ENCODE measurements at places on chromosomes 6 and 20. TPM values are rescaled to one million over a fixed set of nuclear protein-coding genes. Genes with fewer than 3 reads are reported as not detected.
A peak's percentile ranks its signal among the peaks of the same experiment; 100 is the strongest.

DNA sequence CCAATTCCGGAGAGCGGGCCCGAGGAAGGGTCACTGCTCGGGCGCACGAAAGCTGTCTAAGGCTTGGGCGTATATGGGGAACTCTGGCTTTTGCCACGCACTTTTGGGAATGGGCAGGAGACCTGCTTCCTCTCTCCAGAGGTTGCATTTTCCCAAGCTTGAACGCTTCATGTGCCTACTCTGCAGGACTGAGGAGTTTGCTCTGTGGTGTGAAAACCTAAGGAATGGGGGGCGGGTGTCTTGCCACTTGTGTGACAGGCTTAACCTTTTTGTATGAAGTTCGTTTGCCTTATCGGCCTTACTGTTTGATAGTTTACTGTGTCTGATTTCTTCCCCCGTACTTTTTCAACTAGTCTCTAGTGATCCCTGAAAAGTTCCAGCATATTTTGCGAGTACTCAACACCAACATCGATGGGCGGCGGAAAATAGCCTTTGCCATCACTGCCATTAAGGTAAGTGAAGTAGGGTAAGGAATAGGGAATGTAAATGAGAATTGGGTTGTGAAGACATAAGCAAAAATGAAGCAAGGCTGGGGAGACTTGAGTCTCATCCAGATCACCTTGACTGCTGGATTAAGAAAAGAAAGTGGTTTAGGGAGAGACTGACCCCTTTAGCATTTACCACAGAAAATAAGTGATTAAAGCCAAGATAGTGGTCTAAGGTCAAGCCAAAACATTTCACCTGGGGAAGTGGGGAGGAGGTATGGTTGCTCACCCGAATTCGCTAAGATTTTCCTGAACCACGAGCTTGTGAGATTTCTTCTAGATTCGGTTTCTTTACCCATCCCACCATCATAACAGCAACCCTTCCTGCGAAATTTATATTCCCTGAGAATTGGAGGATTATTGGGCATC lies 627 bp downstream of the RPS18 start:
- DNase-seq = peak; percentile 46

GRCh38 chr6:110738899-110739365 lies 76.3 kb downstream of the CDK19 start:
- no peak for DNase-seq

- DNase-seq = no peak
Measured at GRCh38 chr6:37575221-37575620, 75.5 kb upstream of the CCDC167 start.

GRCh38 chr6:25477006-25477590 lies 174.9 kb upstream of the SCGN start:
- DNase-seq = no peak

- no peak for DNase-seq
Measured at GRCh38 chr6:96276305-96276704, 245.3 kb upstream of the UFL1 start.

GRCh38 chr20:37392441-37393195 lies 46.7 kb downstream of the SRC start:
- peak; percentile 48 for DNase-seq

GRCh38 chr20:32327087-32327681 lies 30.9 kb upstream of the ASXL1 start:
- peak; percentile 50 for DNase-seq

DNA sequence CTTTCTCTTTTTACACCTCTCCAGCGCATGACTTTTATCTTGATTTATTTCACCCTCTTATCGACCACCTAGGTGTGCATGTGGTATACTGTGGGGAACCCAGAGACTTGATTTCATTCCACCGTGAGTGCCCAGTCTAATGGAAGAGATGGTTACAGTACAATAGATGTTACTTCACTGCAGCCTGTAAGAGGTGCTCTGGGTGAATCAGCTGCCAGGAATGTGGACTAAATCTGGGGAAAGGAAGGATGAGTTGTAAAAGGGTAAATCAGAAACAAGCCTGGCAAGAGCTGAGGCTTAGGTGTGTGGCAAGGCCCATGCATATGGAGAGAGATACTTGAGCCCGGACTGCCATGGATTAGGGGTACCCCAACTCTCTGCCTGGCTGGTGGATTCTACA lies 7.4 kb downstream of the STK35 start:
- peak; percentile 29 for DNase-seq

- DNase-seq = no peak
Measured at GRCh38 chr6:166687879-166688205, 60.8 kb upstream of the RPS6KA2 start.

- no peak for DNase-seq
Measured at GRCh38 chr6:163148451-163149278, 265.9 kb upstream of the QKI start.

- peak; percentile 42 for DNase-seq
Measured at GRCh38 chr20:36579996-36580545, 6.7 kb downstream of the TGIF2 start.

DNA sequence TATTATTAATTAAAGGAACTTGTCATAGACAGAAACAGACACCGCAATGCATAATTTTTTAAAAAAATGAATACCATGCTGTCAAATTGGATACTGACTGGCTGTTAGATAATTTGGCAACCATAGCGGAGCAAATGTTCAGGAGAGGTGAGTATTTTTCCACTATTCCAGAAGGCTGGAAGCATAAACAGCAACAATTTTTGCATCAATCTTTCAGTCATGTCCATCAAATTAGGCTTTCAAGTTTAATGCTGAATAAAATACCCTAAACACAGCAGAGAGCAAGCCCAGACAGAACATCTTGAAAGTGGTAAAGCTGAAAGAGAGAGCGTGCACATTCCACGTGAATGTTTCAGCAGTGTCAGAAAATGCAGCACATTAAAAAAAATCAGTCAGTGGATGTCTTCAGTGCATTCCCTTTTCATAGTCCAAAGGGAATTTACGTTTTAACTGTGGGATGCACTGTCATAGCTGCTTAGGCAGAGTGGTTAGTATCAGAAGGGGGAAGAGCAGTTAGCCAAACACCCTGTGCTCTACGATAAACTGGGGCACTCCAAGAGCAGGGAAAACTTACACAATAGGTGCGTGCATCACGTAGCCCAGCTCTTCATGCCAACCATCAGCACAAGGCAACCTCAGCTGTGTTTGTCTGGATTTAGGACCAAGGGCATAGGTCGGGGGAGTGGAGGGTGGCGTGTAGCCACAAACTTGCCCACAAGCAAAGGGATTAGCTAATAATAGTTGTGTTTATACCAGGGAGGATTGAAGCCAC lies 116.2 kb upstream of the STMND1 start:
- peak; percentile 5 for DNase-seq

DNA sequence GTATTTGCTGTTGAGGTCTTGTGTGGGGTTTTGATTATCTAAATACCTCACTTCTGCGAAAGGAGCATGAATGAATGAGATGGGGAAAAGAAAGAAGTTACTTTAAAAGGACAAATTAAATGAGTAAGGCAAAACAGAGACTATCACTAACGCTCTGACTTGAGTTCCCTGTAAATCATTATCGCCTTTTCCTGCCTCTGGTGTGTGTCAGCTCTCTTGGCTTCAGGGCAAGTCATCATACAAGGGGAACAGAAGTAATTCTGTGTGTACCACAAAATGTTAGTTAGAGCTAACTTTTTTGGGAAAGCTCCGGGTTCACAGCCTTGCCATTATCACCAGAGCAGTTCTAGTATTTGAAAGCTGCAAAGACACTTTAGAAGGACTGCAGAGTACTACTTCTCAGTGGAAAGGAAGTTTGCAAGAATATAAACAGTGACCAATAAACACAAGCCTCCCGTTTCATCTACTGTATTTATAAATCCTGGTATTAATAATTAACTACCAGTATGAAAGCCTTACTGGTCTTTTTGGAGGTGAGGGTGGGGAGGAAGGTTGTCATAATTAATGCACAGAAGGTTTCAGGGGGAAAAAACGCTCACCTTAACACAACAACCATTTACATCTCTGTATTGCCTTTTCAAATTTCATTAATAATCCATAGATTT lies 1.2 kb downstream of the DZANK1 start:
- no peak for DNase-seq

GRCh38 chr6:39309942-39310531 lies 4.2 kb downstream of the KCNK17 start:
- peak; percentile 81 for DNase-seq

GRCh38 chr6:149389509-149390297 lies 10.4 kb upstream of the SUMO4 start:
- DNase-seq = no peak

DNA sequence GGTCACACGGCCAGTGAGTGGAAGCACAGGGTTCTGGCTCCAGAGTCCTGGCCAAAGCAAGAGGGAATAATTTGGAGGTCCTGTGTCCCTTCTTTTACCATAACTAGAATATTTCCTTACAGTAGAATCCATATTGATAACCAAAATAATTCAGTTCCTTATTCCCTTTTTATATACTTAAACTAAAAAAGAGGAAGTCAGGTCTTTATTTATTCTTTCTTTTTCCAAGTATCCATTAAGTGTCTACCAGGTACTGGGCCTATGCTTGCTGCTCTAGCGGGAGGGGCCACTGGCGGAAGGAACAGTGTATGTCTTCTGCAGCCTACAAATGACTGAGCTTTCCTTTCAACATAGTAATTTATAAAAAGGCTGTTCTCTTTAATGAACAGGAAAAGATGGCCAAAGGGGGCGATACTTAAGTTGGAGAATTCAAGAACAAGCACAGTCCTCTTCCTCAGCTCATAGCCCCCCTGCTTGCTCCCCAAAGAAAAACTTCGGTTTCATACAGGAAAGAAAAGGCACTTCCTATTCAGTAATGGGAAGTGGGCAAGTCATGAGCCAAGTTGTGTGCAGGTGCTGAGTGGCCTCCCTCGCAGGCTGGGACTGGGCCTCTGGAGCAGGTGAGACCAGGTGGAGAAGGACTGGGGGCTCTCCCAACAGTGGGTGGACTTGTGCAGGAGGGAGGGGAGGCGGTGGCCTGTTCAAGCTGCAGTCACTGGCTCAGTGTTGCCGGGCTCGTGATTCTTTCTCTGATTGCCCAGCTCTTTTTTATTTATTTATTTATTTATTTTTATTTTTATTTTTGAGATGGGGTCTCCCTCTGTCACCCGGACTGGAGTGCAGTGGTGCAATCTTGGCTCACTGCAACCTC lies 110.9 kb downstream of the ARMC2 start:
- no peak for DNase-seq

DNA sequence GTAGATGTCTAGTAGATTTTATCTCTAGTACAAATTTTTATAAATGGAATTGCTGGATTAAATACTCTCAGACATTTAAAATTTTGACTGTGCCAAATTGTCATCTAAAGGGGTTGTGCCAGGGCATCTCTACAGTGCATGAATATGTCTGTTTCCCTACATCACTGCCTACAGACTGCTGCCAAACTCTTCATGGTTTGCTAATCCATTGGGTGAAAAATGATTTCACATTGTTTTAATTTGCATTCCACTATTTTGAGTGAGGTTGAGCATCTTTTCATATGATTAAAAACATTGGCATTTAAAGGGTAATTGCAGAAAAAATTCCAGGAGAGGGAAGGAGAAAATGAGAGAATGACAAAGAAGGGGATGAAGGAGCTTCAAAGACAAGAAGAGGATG lies 267.7 kb upstream of the RNF24 start:
- no peak for DNase-seq

DNA sequence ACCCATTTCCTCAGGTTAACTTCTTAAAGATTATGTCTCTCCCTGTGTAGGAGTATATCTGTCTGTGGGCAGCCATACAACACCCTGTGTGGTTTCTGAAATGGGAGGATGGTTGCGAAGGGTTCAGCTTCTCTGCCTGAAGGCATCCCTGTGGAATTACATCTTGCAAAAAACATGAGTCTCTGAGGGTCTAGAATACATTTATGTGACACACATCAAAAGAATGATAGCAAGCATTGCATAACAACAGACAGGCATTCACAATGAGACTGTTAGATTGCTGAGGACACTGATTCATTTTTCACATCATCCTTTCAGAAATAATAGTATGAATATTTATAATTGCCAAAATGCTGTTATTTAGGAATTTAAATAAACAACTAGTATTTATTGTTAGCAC lies 670.9 kb downstream of the HTR1B start:
- no peak for DNase-seq

- DNase-seq = no peak
Measured at GRCh38 chr6:73832313-73832712, 136.3 kb downstream of the CD109 start.

DNA sequence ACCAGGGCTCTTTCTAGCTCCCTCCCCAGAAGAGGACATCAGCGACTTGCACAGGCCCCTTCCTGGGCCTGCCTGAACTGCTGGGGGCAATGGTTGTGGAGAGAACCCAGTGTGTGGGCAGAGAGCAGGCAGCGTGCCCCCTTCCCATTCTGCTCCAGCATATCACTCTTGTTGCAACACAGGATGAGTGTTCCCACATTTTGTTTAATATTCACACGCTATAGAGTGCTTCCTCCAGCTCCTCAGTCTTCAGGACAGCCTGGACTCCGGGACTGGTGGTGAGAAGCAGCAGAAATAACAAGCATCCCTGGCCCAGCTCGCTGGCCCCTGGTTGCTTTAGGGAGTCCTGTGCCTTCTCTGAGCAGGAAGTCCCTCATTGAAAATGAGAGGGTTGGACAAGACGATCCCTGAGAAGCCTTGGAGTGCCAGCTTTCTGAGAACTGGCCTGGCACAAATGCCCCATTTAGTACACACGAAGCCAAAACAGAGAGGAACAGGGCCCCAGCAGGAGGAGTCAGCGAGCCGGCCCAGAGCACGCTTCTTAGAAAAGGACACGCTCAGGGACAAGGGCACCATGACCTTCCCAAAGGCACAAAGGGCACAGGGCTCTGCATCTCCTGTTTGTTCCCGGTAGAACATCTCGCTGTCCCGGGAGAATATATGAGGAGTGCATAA lies 84.2 kb upstream of the FOXC1 start:
- DNase-seq = no peak

GRCh38 chr20:18728870-18729224 lies 84.7 kb upstream of the SCP2D1 start:
- DNase-seq = no peak

DNA sequence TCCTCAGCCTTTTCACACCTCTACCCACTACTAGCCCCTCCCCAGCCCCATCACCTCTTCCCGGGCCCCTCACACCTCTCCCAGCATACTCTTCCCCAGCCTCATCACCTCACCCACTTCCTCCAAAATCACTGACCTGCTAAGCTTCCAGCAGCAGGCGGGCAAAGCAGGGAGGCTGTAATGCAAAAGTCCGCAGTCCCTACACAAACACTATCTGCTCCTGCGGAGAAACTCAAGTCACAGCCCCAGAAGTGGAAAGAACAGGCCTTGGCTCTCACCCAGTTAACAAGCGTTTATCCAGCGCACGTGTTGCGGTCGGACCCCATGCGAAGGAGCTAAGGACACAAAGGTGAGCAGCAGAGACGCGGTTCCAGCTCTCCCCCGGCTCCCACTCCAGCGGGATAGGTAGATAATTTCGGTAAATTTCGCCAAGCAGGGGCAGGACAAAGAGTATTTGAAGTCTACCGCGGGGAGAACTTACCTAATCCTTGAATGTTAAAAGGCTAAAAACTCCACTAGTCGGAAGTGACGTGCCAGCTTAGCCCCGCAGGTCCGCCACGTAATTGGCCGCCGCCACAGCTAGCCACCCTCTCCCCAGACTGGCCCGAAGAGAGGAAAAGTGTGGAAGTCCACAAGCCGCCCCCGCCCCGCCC lies 728 bp upstream of the TRIM39 start:
- DNase-seq = no peak

- DNase-seq = no peak
Measured at GRCh38 chr20:43284486-43284885, 94.8 kb upstream of the PTPRT start.

- no peak for DNase-seq
Measured at GRCh38 chr20:36917943-36918342, 33.6 kb downstream of the SAMHD1 start.

The LSM14B gene
- total RNA-seq = 32.8 TPM

The DEFB115 gene
- not detected for total RNA-seq

The JPH2 gene
- 0.17 TPM for total RNA-seq

The FAM229B gene
- 10.4 TPM for total RNA-seq

The SMIM13 gene
- total RNA-seq = 20.2 TPM

The TMEM170B gene
- 2.4 TPM for total RNA-seq

The VEGFA gene
- 5.8 TPM for total RNA-seq

The SLC4A11 gene
- total RNA-seq = 14.9 TPM

The TUBB2B gene
- 6.7 TPM for total RNA-seq
